ENCODE measurements at places on chromosomes 7 and 10.

GRCh38 chr7:141990011-141990725 lies 5.5 kb upstream of the MGAM start:
- no peak overlapping the region for H3K27ac ChIP-seq
- H3K36me3 ChIP-seq: no peaks in the 10 kb centered on the region
- no peaks in the 10 kb centered on the region for H3K27me3 ChIP-seq
- no peak for DNase-seq
- no peak overlapping the region for H3K4me3 ChIP-seq

DNA sequence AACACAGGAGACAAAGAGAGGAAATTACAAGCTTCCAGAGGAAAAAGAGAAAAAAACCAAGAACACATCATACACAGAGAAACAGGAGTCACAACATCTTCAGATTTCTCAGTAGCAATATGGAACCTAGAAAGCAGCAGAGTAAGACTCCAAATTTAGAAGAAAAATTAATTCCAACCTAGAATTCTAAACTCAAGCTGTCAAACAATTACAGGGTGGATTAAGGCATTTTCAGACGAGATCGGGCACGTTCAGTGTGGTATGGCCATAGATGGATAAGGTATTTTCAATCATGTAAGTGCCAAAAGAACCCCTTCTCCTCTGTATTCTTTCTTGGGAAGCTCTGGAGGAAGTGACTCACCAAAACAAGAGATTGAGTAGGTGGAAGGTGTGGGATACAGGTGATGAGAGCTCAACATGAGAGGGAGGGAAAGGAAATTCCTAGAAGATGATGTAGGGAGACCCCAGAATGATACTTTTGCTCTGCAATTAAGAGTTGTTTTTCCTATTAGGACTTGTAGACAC lies 51.6 kb downstream of the FAM204A start:
- no peaks in the 10 kb centered on the region for H3K36me3 ChIP-seq
- no peak for DNase-seq
- peaks cover 21% of the 10 kb centered on the region for H3K27me3 ChIP-seq
- H3K27ac ChIP-seq: no peak overlapping the region
- H3K4me1 ChIP-seq: no peaks in the 10 kb centered on the region

GRCh38 chr7:153354071-153354470 lies 594.5 kb downstream of the ACTR3B start:
- H3K27ac ChIP-seq: no peak overlapping the region
- no peaks in the 10 kb centered on the region for H3K4me1 ChIP-seq
- no peaks in the 10 kb centered on the region for H3K36me3 ChIP-seq

GRCh38 chr7:132713893-132714292 lies 137.6 kb upstream of the PLXNA4 start:
- no peak overlapping the region for H3K4me3 ChIP-seq
- no peak for DNase-seq
- H3K36me3 ChIP-seq: no peaks in the 10 kb centered on the region
- H3K4me1 ChIP-seq: no peaks in the 10 kb centered on the region
- H3K27ac ChIP-seq: no peak overlapping the region

- H3K4me1 ChIP-seq: no peaks in the 10 kb centered on the region
- no peaks in the 10 kb centered on the region for H3K36me3 ChIP-seq
- no peak overlapping the region for H3K27ac ChIP-seq
These were observed 752 bp downstream of the KLF14 start for GRCh38 chr7:130732980-130733930.

DNA sequence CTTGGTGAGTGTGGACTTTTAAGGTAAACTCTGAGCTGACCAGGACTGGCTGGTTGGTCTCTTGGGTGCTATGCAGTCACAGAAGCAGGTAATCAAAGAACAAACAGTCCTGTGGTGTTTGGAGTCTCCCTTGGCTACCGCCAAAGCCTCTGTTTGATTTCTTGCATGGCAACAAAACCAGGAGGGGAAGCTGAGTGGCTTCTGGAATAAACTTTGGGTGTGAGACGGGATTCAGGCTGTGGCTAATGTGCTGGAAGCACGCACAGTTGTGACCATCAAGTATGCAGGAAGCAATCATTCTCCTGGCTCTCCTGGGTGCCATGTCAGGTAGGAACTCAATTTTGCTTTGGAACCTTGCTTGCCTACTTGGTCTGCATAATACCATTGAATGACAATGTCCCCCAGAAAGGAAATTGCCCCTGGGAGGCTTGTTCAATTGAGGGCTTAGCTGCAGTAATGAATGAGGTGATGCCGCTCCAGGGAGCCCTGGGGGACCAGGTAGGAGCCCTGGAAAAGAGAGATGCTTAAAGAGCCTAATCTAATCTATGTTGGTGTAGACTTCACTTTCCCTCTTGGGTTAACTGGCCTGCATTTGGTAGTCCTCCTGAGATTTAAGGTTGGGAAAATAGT lies at the start of gene CDHR3:
CDHR3 (plus strand) TSS at position 227 of the 630 bp plus-strand sequence; CDS start at position 282, 55 bp downstream.
- no peak for DNase-seq
- no peaks in the 10 kb centered on the region for H3K4me1 ChIP-seq
- no peak within 1 kb of the TSS for H3K27ac ChIP-seq
- H3K4me3 ChIP-seq: no peak within 1 kb of the TSS
- H3K36me3 ChIP-seq: no peaks in the 10 kb centered on the region

- H3K27ac ChIP-seq: no peak overlapping the region
- no peak overlapping the region for H3K4me3 ChIP-seq
- H3K4me1 ChIP-seq: no peaks in the 10 kb centered on the region
- H3K27me3 ChIP-seq: peaks cover 2% of the 10 kb centered on the region
- H3K36me3 ChIP-seq: no peaks in the 10 kb centered on the region
These were observed 44.3 kb upstream of the PPP1R17 start for GRCh38 chr7:31642681-31643115.

DNA sequence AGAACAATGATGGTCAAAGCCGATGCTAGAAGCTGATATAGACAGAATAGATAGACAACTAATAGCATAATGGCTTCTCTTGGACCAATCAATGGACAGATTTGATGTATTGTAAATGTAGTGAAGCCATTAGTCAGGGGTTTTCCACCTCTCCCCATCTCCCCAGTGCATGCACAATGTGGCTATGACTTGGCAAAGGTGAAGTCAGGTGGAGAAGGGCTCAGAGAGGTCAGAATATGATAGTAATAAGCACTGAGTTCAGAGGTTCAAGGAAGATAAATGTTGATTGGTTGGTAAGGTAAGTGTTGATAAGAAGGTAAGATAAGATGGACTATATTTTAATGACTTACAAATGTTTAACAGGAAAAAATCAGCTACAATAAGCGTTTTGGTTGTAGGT lies 28.5 kb downstream of the BLNK start:
- no peaks in the 10 kb centered on the region for H3K4me1 ChIP-seq
- H3K4me3 ChIP-seq: no peak overlapping the region
- no peaks in the 10 kb centered on the region for H3K36me3 ChIP-seq
- no peak overlapping the region for H3K27ac ChIP-seq
- no peak for DNase-seq

GRCh38 chr7:50970092-50970491 lies 187.4 kb upstream of the GRB10 start:
- no peak overlapping the region for H3K27ac ChIP-seq
- H3K27me3 ChIP-seq: no peaks in the 10 kb centered on the region
- H3K4me1 ChIP-seq: no peaks in the 10 kb centered on the region
- no peaks in the 10 kb centered on the region for H3K36me3 ChIP-seq

DNA sequence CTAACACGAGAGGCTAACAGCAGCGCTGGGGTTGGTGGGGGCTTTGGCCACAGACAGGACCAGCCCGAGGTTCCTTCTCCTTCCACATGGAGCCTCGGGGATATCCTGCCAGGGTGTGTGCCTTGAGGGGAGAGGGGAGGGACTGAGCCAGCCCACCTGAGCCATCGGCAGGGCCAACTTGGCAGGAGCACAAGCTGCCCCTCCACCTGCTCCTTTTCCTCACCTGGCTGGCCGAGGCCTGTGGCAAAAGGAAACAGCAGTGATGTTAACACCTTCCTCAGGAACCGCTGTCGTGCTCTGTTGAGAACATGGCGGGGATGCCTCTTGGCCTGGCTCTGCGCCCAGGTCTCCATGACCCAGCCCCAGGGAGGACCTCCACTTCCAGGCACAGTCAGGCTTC lies 255.1 kb upstream of the PPP2R2D start:
- no peak overlapping the region for H3K27ac ChIP-seq
- H3K27me3 ChIP-seq: no peaks in the 10 kb centered on the region
- no peaks in the 10 kb centered on the region for H3K36me3 ChIP-seq
- DNase-seq: no peak
- H3K4me3 ChIP-seq: no peak overlapping the region

DNA sequence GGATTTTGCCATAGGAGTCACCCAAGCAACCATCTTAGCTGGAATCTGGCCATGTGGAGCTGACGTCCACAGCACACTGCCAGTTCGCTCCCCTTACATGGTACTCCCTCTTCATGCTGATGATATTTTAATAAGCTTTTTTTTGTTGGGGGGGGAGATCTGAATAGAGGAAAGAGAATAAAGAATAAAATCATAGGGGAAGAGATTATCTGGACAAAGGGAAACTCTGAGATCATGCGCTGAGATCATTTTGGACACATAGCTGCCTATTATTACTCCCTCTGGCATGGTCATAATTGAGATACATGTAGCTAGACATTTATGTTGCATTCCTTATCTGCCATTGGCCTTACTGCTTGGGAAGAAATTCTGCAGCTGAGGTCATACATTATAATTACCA lies 282.7 kb downstream of the HTR7 start:
- DNase-seq: no peak
- no peak overlapping the region for H3K4me3 ChIP-seq
- no peaks in the 10 kb centered on the region for H3K36me3 ChIP-seq

GRCh38 chr10:110504111-110504735 lies 6.5 kb downstream of the DUSP5 start:
- H3K27me3 ChIP-seq: no peaks in the 10 kb centered on the region
- H3K4me3 ChIP-seq: no peak overlapping the region
- H3K36me3 ChIP-seq: peaks cover 16% of the 10 kb centered on the region
- no peak overlapping the region for H3K27ac ChIP-seq
- DNase-seq: no peak

- no peaks in the 10 kb centered on the region for H3K36me3 ChIP-seq
- no peak overlapping the region for H3K27ac ChIP-seq
- no peaks in the 10 kb centered on the region for H3K4me1 ChIP-seq
These were observed 350.0 kb downstream of the PLXDC2 start for GRCh38 chr10:20166096-20166675.

- H3K27ac ChIP-seq: no peak overlapping the region
- peak; percentile 57 for DNase-seq
- no peaks in the 10 kb centered on the region for H3K4me1 ChIP-seq
- no peak overlapping the region for H3K4me3 ChIP-seq
- no peaks in the 10 kb centered on the region for H3K36me3 ChIP-seq
These were observed 16.9 kb upstream of the PALD1 start for GRCh38 chr10:70461397-70462348.

DNA sequence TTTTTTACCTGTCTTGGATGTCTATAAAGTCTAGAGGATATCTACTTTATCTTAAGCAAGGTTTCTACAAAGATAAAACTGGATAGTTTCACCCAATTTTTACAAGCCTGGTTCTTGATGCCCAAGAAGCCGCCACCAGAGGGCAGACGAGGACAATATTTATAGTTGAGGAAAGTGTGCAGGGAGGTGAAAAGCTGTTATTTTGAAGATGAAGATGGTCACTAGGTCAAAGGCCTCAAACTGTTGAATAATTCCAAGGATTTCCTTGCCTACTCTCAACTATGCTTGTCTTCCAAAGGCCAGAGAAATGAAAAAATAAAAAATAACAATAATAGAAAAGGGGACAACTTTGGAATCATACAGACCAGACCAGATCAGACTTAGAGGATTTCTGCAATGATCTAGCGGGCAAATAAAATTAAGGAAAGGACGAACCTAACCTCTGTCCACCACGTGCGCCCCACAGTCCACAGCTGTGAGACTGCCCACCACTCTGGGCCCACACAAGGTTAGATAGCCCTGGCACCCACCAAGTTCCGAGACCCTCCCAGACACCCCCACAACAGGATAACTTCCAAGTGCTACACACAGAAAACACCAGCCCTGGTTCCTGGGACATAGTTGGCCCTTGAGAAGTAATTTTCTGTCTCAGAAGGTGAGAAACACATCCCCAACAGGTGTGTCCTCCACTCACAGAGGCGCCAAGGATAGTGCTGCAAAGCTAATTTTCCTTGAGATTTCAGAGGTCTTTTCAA lies 2.8 kb downstream of the PKD1L1 start:
- no peak overlapping the region for H3K4me3 ChIP-seq
- H3K27ac ChIP-seq: no peak overlapping the region
- no peaks in the 10 kb centered on the region for H3K4me1 ChIP-seq
- DNase-seq: peak; percentile 65

DNA sequence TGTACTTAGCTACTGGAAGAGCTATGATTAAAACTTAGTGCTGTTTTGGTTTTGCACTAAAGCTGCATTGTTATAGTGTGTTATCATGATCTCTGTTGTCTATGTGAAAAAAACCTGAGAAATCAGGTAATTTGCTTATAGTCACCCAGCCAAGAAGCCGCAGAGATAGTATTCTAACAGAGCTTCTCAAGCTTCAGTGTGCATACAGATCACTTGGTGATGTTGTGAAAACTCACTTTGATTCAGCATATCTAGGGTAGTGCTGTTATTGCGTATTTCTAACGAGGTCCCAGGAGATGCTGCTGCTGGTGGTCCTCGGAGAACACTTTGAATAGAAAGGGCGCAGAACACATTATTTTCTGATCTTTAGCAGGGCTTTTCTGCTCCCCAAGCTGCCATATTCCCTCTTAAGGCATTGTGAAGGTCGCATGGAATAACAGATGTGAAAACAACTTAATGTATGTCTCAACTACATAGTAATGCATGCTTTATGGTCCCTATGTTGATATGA lies 68.4 kb upstream of the PDCD4 start:
- H3K4me3 ChIP-seq: no peak overlapping the region
- H3K4me1 ChIP-seq: peaks cover 12% of the 10 kb centered on the region
- DNase-seq: no peak

DNA sequence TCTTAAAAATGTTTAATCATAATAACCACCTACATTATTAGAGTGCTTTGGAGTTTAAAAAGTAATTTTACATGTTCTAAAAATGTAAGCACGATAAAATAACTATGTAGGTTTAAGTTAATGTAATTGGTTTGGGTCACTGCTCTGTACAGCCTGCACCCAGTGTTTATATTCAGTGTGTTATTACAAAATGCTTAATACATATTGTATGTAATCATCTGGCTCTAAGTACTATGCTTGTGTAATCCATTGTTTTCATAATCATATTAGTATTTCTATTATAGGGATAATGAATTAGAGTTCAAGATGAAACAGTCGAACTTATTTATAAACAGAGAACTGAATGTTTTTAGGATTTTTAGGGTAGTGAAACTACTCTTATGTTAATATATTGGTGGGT lies 13.1 kb downstream of the RPA3 start:
- no peak overlapping the region for H3K4me3 ChIP-seq
- H3K27me3 ChIP-seq: no peaks in the 10 kb centered on the region
- no peak overlapping the region for H3K27ac ChIP-seq
- DNase-seq: no peak
- peaks cover 3% of the 10 kb centered on the region for H3K4me1 ChIP-seq

DNA sequence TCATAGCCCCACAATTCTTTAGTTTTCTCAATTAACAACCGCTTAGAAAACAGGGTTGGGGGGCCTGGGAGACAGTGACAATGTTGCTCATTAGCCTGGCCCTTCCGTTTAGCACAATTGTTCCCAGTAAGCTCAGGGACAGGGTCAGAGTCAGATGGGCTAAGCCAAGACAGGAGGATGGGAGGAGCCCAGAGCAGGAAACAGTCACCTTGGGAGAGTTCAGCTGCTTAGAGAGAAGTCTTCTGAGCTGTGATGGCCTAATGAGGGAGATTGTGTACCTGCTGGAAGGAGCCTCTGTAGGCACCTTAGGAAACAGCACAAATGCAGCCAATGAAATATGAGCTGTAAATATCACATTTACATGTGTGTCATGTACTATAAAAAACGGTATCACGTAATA lies 35.9 kb downstream of the SVOPL start:
- H3K4me1 ChIP-seq: no peaks in the 10 kb centered on the region
- no peak for DNase-seq
- H3K27me3 ChIP-seq: no peaks in the 10 kb centered on the region
- H3K27ac ChIP-seq: no peak overlapping the region
- no peak overlapping the region for H3K4me3 ChIP-seq
